ENCODE measurements at places on chromosomes 2 and 18. TPM values are rescaled to one million over a fixed set of nuclear protein-coding genes. Genes with fewer than 3 reads are reported as not detected.

ACADL gene
- not detected for total RNA-seq

RAB11FIP5 gene
- total RNA-seq, result 5.1 TPM

NMUR1 gene
- 0.08 TPM for total RNA-seq

IL36G gene
- total RNA-seq, result not detected

PJVK gene
- 2.1 TPM for total RNA-seq

ORMDL1 gene
- 81.1 TPM for total RNA-seq

DNA sequence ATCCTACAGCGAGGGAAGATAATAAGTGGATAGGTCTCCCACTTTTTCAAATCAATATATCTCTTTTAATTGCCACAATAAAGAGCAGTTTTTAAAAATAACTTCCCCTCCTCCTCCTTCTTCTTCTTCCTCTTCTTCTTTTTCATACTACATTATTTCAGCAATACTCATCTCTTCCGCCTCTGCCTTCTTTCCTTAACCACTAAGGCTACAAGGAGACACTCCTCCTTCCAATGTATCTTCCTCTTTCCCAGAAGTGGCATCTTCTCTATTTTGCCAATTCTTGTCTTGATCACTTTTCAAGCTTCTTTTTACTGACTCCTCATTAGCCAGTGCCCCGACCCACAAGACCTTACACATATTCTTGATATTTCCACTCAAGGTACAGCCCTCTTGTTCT is 546.6 kb upstream of the CHAC2 start:
- no peak for DNase-seq

GRCh38 chr2:47833516-47833968 is 50.6 kb downstream of the MSH6 start:
- DNase-seq, result no peak

- no peak for DNase-seq
Observed at GRCh38 chr18:26293982-26294381, 67.7 kb downstream of the TAF4B start.

GRCh38 chr2:102397209-102397608 is 25.8 kb upstream of the IL18RAP start:
- DNase-seq, result no peak

GRCh38 chr2:234686088-234686890 is 189.4 kb upstream of the ARL4C start:
- no peak for DNase-seq

DNA sequence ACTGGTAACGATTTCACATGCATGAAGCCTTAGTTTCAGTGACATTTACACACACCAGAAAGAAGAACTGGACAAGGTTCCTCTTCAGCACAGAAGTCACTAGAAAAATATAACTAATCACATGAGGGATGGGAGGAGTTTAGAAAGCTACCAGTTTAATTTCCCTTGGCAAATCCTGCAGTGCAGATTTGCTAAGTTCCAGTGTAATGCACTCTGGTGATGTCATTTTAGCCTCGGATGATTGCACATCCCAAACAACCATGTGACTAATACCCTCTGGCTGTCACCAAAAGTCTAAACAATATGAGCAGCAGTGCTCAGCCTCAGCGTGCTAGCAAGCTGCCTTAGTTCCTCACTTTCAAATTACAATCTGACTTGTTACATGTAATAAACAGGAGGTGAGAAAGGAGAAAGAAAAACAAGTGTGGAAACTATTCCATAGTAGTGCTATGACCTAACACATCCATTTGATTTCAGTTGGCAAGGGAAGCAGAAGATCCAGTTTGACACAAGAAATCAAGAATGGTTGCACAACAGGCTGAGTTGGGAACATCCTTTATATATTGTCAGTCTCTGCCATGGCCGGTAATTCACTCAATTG is 35.3 kb upstream of the PPP1CB start:
- no peak for DNase-seq

DNA sequence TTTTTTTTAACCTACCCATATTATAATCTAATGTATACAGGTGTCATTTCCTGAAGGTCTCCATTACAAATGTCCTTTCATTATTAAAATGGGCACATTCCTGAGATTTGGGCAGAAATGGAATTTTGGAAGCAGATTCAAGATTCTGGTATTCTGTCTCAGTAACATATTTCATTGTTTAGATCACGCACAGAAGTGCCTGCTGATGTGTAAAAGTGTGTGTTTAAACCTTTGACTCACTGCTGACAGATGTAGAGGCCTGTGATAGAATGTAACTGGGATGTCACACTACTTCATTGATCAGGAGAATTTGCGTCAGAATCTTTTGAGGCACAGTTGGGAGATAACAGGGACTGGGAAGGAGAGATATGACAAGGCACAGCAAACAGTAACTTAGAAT is 276.8 kb upstream of the EPAS1 start:
- DNase-seq, result no peak

DNA sequence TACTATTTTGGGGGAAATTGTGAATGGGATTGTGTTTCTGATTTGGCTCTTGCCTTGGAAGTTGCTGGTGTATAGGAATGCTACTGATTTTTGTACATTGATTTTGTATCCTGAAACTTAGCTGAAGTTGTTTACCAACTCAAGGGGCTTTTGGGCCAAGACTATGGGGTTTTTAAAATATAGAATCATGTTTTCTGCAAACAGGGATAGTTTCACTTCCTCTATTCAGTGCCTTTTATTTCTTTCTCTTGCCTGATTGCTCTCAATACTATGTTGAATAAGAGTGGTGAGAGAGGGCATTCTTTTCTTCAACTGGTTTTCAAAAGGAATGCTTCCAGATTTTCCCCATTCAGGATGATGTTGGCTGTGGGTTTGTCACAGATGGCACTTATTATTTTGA is 1383.8 kb upstream of the ACVR2A start:
- DNase-seq, result no peak

- no peak for DNase-seq
Observed at GRCh38 chr18:40249390-40250080, 1705.5 kb upstream of the PIK3C3 start.

- DNase-seq, result no peak
Observed at GRCh38 chr18:5962362-5962761, 67.0 kb upstream of the TMEM200C start.

GRCh38 chr18:26039203-26039602 is 51.2 kb downstream of the SS18 start:
- no peak for DNase-seq
